Fibroblast of upper back skin (primary cell): ENCODE measurements at places on chromosomes 2 and 18.

- no peak for DNase-seq
Observed at GRCh38 chr18:78510636-78511035, 469.0 kb upstream of the SALL3 start.

DNA sequence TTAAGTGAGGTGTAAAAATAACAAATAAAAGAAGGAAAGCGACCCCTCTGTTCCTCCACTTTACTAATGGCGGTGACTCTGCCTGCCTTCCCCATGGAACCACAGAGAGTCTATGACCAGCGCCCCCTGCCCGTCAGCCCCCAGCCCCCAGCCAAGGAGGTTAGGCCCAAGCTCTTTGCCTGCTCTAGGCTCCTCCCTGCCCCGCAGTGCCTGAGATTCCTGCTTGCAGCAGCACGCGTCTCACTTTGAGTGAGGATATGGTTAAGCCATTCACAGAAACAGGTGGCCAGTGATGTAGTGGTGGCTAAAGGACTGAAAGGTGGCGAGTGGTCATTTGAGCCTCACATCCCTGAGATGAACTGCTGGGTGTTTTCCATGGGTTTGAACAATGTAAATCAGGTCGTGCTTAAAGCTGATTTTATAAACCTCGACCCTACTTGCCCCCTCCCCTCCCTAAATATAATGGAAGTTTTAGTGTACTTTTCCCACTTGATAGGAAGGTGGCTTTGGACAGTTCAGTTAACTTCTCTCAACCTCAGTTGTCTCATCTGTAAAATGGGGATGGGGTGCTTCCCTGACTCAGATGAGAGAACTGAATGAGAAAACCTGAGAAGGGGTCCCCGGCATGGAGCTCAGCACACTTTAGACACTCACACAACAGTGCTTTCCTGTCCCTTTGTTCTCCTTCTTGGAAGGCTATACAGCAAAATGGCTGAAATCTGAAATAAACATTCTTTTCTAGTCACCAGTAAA, 46.5 kb downstream of the IL1RL2 start:
- no peak for DNase-seq

GRCh38 chr2:56040834-56041233, 117.3 kb upstream of the EFEMP1 start:
- no peak for DNase-seq

- no peak for DNase-seq
Observed at GRCh38 chr2:134426721-134427120, 172.8 kb downstream of the MGAT5 start.

GRCh38 chr2:217939629-217940245, 63.1 kb downstream of the TNS1 start:
- no peak for DNase-seq
